ENCODE measurements at places on chromosomes 12 and 14. TPM values are rescaled to one million over a fixed set of nuclear protein-coding genes. Genes with fewer than 3 reads are reported as not detected.

WDHD1 gene
- total RNA-seq, result 50.3 TPM

TEX52 gene
- not detected for total RNA-seq

DIP2B gene
- 29.1 TPM for total RNA-seq

BMP4 gene
- not detected for total RNA-seq

ABHD12B gene
- not detected for total RNA-seq

JAG2 gene
- total RNA-seq, result 2.6 TPM

REP15 gene
- total RNA-seq, result 2.2 TPM

ARHGDIB gene
- total RNA-seq, result 561 TPM

AVPR1A gene
- not detected for total RNA-seq

CLEC12A gene
- 0.30 TPM for total RNA-seq

MSI1 gene
- 3.5 TPM for total RNA-seq

PRDM4 gene
- 30.5 TPM for total RNA-seq

EGLN3 gene
- total RNA-seq, result 16.0 TPM

LTB4R2 gene
- total RNA-seq, result 7.9 TPM

APOF gene
- not detected for total RNA-seq

SLC4A8 gene
- 1.6 TPM for total RNA-seq

BAG5 gene
- total RNA-seq, result 28.2 TPM

IL22 gene
- not detected for total RNA-seq

BIN2 gene
- 45.8 TPM for total RNA-seq
